Vagina (tissue), 2 donors: ENCODE measurements at places on chromosomes 2 and 18.

- H3K27me3 ChIP-seq = no peaks in the 10 kb centered on the region
Measured at GRCh38 chr18:76709659-76710645, 112.4 kb upstream of the ZNF236 start.

- H3K4me1 ChIP-seq = peaks cover 10% of the 10 kb centered on the region
- H3K36me3 ChIP-seq = no peaks in the 10 kb centered on the region
Measured at GRCh38 chr2:164954186-164954585, 1.1 kb downstream of the SLC38A11 start.

GRCh38 chr2:121338281-121338680 is 53.3 kb upstream of the TFCP2L1 start:
- H3K4me3 ChIP-seq = no peak overlapping the region
- peaks cover 32% of the 10 kb centered on the region for H3K36me3 ChIP-seq
- no peak for DNase-seq

GRCh38 chr2:26692279-26692896 is at the start of gene KCNK3:
TSS of gene KCNK3 (plus strand) at chr2:26692722. CDS start at chr2:26692876, 154 bp downstream.
- H3K27me3 ChIP-seq = no peaks in the 10 kb centered on the region
- peak within 1 kb of the TSS; percentile 63 for H3K4me3 ChIP-seq
- H3K4me1 ChIP-seq = peaks cover 25% of the 10 kb centered on the region
- no peak for DNase-seq

- peaks cover 23% of the 10 kb centered on the region for H3K4me1 ChIP-seq
- no peaks in the 10 kb centered on the region for H3K27me3 ChIP-seq
- no peaks in the 10 kb centered on the region for H3K36me3 ChIP-seq
- no peak overlapping the region for H3K27ac ChIP-seq
- H3K4me3 ChIP-seq = no peak overlapping the region
Measured at GRCh38 chr2:24543252-24543651, 52.2 kb downstream of the NCOA1 start.
